Spinal cord (tissue), 10 donors: ENCODE measurements at places on chromosomes 3 and 15. TPM values are rescaled to one million over a fixed set of nuclear protein-coding genes. Genes with fewer than 3 reads are reported as not detected.

The ANKRD34C gene
- 0.99 TPM for total RNA-seq

The FEZF2 gene
- 0.61 TPM for total RNA-seq

The ITGA11 gene
- 9.0 TPM for total RNA-seq

The PTH1R gene
- 7.8 TPM for total RNA-seq

The SEC62 gene
- 114 TPM for total RNA-seq

The ISLR gene
- total RNA-seq: 391 TPM

The CCR8 gene
- not detected for total RNA-seq

The USF3 gene
- 26.3 TPM for total RNA-seq

The FBXO40 gene
- 0.10 TPM for total RNA-seq
